ENCODE measurements at places on chromosomes 4 and X. TPM values are rescaled to one million over a fixed set of nuclear protein-coding genes. Genes with fewer than 3 reads are reported as not detected.

Gene HERC5
- 12.3 TPM for total RNA-seq

Gene SPACA5B
- not detected for total RNA-seq

DNA sequence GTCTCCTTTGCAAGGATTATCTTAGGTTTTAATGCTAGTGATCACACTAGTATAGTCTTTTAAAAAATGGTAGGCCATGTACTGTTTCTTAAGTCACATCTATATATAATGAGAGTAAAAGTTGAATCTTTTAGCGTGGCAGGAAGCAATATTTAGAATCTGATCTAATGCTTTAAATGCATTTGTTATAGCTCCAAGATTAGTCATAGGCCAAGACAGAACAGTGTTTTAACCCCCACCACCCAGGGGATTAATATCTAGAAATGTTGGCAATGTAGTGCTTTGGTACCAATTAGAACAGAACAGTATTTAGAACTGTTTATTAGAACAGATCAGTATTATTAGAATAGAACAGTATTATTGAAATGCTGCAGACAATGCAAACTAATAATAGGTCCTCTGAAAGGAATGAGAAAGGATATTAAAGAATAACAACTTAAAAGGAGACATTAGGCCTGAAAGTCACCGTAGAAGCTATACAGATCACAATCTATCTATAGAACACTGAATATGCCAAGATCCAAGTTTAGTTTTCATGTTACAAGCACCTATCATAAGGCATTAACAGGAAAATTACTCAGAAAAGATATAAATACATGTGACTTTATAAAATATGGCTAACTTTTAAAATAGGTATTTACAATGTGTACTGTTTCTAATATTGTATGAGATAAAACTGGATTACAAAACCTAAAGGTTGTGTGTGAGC, 146.2 kb downstream of the NPNT start:
- H3K4me1 ChIP-seq, result no peaks in the 10 kb centered on the region
- no peaks in the 10 kb centered on the region for H3K27me3 ChIP-seq
- DNase-seq, result no peak
- H3K4me3 ChIP-seq, result no peak overlapping the region

DNA sequence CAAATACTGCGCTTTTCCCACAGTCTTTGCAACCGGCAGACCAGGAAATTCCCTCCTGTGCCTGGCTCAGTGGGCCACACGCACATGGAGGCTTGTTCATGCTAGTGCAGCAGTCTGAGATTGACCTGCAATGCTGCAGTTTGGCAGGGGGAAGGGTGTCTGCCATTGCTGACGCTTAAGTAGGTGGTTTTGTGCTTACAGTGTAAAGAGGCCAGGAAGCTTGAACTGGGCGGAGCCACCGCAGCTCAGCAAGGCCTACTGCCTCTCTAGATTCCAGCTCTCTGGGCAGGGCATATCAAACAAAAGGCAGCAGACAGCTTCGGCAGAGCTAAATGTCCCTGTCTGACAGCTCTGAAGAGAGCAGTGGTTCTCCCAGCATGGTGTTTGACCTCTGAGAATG, 390.5 kb upstream of the TECRL start:
- H3K27ac ChIP-seq, result no peak overlapping the region
- no peaks in the 10 kb centered on the region for H3K4me1 ChIP-seq
- DNase-seq, result no peak
- no peaks in the 10 kb centered on the region for H3K27me3 ChIP-seq
- H3K36me3 ChIP-seq, result no peaks in the 10 kb centered on the region

DNA sequence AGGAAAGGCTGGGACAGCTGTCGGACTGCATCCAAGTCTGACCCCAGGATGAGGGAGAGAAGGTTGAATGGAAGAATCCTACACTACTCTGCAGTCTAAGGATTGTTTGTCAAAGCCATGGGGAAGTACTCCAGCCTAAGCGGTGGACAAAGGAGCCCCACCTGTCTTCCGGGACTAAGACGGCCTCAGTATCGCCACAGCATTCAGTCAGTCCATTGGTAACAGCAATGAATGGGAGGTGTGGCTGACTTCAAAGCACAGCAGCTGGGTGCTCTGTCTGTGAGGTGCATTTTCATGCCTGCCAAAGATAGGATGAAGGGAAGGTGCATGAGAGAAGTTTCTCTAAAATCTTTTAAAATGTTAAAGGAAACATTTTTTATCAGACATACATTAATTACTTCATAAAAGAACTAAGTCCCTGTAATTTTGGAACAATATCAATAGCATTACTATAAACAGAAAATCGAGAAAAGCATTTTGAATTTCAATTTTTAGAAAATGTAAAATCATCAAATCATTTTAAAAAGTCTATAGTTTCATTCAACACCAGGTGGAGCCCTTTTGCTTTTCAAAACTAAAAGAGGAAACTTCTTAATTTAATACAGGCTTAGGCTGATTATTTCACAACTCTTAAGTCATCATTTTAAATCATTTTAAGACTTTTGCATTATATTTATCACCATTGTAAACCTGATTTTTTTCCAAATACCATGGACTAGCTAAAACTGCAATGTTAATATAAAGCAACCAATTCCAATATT, 27.6 kb upstream of the INTU start:
- H3K4me1 ChIP-seq, result no peaks in the 10 kb centered on the region
- no peaks in the 10 kb centered on the region for H3K36me3 ChIP-seq
- H3K27ac ChIP-seq, result no peak overlapping the region
- H3K27me3 ChIP-seq, result peaks cover 17% of the 10 kb centered on the region
- no peak overlapping the region for H3K4me3 ChIP-seq

- no peaks in the 10 kb centered on the region for H3K36me3 ChIP-seq
- no peak overlapping the region for H3K27ac ChIP-seq
- no peak for DNase-seq
- peaks cover 19% of the 10 kb centered on the region for H3K4me1 ChIP-seq
- H3K4me3 ChIP-seq, result no peak overlapping the region
These were observed 28.2 kb upstream of the SPARCL1 start for GRCh38 chr4:87557348-87557747.

DNA sequence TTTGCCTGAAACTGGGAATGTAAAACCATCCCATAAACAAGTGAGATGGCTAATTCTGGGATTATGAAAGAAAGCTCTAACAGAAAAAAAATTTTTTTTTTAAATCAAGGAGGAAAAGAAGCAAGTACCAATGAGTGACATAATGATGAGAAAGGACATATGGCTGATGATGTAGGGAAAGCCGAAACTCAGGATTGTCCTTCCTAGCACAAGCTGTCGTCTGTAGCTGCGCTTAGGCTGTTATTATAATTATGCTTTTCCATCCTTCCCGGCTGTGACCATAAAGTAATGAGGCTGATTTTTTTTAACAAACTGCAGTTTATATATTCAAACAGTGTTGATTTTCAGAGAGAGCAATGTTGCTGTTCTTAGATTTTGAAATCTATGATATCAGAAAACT, 209.8 kb upstream of the NOCT start:
- no peak overlapping the region for H3K27ac ChIP-seq

DNA sequence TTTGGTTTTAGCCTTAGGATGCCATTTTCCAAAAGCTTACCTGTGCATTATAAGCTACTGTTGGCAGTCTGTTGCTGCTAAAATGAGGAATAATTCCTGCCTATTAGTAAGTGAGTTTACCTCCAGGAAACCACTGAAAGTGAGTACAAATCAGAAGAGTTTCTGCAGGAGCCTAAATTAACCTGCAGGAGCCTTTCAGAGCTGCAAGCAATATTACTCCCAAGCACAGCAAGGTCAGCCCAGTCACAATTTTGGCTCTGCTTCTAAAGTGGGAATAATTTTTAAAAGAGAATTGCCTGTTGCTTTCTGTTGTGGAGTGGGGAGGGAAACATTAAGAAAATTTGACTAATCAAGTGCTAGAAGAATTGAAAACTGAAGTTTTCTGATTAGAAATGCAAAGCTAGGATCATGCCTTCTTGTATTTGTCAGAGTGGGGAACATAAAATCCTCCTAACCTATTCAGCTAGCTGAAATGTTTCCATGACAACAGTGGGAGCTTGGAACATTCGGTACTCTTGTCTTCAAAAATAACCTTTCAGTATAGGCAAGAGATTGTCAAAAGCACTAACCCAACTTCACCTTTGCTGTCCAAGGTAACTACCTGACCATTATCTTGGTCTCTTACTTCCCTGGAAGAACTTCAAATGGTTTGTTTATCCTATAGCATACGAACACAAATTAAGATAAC, 193.2 kb downstream of the COMMD8 start:
- H3K27me3 ChIP-seq, result no peaks in the 10 kb centered on the region
- H3K4me1 ChIP-seq, result no peaks in the 10 kb centered on the region
- H3K27ac ChIP-seq, result no peak overlapping the region
- H3K4me3 ChIP-seq, result no peak overlapping the region

DNA sequence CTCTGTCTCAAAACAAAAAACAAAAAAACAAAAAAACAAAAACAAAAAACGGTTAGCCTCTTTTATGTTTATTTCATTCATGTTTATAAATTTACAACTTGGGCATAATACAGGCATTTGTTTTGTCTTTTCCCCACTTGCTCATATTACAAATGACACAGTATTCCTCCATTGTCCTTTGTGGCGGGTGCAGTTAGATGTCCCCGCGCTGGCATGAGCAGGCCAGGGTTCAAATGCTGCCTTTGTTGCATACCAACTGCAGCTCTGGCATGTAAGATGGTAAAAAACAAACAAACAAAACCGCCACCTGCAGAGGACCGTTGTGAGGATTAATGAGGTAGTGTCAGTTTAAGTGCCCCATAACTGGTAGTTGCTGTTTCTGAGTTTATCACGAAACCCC, 16.1 kb upstream of the HPF1 start:
- H3K4me3 ChIP-seq, result no peak overlapping the region
- no peak for DNase-seq
- peaks cover 7% of the 10 kb centered on the region for H3K4me1 ChIP-seq
- no peak overlapping the region for H3K27ac ChIP-seq
- H3K27me3 ChIP-seq, result peaks cover 24% of the 10 kb centered on the region

- no peaks in the 10 kb centered on the region for H3K27me3 ChIP-seq
- no peak for DNase-seq
- H3K27ac ChIP-seq, result no peak overlapping the region
- H3K4me1 ChIP-seq, result peaks cover 13% of the 10 kb centered on the region
- no peak overlapping the region for H3K4me3 ChIP-seq
These were observed 218.2 kb downstream of the ZC4H2 start for GRCh38 chrX:64758047-64758446.

DNA sequence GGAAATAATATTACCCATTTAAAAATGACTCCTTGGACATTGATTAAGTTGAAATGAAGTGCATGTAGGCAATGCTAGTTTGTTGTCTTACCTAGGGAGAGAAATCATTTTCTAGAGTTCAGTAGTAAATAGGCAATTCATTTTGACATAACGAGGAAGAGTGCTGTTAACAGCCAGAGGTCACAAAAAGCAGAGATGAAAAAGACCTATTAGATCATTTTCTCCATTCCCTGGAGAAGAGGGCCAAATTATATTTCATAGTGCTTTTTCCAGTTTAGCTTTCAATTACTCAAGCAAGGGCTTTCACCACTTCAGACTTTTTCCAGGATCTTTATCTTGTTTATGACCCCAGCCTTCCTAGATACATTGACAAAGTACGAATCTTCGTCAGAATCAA, 374.3 kb upstream of the GALNT7 start:
- no peak overlapping the region for H3K4me3 ChIP-seq
- H3K27ac ChIP-seq, result no peak overlapping the region
- H3K36me3 ChIP-seq, result no peaks in the 10 kb centered on the region

DNA sequence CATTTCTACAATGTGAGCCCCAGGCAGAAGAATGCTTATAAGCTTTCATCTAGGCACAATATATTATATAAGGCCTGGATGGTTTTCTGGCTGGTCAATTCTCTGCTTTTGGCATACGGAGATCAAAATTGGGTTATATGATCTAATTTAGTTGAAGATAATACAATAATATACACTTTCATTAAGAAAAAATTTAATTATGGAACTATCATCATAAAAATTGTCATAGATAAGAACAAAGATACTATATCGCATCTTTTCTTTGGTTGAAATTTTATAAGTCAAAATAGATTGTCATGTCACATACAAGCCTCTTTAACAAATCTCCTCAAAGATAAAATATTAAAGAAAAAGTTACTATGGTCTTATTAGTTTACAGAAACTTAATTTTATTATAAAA, 17.1 kb downstream of the DMD start:
- H3K4me1 ChIP-seq, result no peaks in the 10 kb centered on the region
- DNase-seq, result no peak
- H3K4me3 ChIP-seq, result no peak overlapping the region
- no peak overlapping the region for H3K27ac ChIP-seq

DNA sequence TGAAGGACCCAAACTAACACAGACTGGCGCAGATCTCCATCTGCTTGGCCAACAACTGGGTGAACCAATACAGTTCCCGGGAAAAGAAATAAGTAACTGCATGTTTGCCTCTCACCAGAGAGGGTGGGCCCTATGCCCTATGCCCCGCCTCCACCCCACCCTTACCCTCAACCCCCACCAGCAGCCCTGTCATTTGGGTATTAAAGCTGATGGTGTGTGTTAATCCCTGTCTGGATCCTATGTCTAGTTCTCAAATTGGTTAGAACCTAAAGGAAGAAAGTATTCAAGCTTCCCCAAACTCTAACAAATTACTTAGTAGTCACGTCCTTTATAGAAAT, 19.0 kb downstream of the SMPX start:
- no peaks in the 10 kb centered on the region for H3K36me3 ChIP-seq
- no peak overlapping the region for H3K27ac ChIP-seq
- no peak overlapping the region for H3K4me3 ChIP-seq
- H3K4me1 ChIP-seq, result no peaks in the 10 kb centered on the region
- H3K27me3 ChIP-seq, result peaks cover 8% of the 10 kb centered on the region
- no peak for DNase-seq

DNA sequence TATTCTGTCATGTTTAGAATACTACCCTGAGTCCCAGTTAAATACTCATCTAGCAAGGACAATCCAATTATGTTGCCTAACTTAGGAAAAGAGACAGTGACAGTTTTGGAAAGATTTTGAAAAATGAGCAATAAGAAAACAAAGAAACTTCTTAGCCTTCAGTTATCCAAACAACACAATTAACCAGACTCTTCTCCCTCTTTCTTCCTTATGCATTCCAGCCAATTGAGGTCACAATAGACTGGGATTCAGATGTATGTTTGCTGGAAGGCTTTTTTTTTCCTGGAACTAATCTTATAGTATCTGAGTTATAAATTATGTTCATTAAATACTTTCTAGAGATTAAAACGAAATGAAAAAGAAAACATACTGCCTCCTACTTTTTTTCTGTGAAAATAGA, 109.6 kb downstream of the GUCY2F start:
- H3K27me3 ChIP-seq, result no peaks in the 10 kb centered on the region
- no peak overlapping the region for H3K27ac ChIP-seq
- no peak for DNase-seq
- H3K4me1 ChIP-seq, result no peaks in the 10 kb centered on the region
- no peaks in the 10 kb centered on the region for H3K36me3 ChIP-seq

- no peaks in the 10 kb centered on the region for H3K4me1 ChIP-seq
- no peak for DNase-seq
- H3K4me3 ChIP-seq, result no peak overlapping the region
- no peak overlapping the region for H3K27ac ChIP-seq
- H3K36me3 ChIP-seq, result no peaks in the 10 kb centered on the region
These were observed 539.7 kb upstream of the GRID2 start for GRCh38 chr4:91764085-91764484.

DNA sequence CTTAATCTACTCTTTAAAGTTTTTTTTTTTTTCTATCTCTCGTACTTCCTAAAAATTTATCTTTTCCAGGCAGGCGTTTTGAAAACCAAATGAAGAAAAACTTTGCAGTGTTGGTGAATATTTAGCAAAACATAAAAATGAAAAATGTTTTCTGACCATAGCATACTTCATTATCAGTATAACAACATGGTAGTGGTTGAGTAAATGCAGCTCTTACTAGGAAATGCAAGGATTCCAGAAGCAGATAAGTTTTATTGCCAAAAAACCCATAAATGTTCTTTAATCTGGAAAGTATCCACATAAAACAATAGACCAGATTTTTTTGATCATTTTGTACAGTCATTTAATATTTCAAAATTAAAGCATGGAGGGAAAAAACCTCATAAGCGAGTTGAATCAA, 136.9 kb upstream of the GUCY1A1 start:
- no peak for DNase-seq
- H3K4me1 ChIP-seq, result no peaks in the 10 kb centered on the region
- H3K4me3 ChIP-seq, result no peak overlapping the region
- H3K27me3 ChIP-seq, result peaks cover 6% of the 10 kb centered on the region

Measured in naive thymus-derived CD8-positive, alpha-beta T cell (primary cell).